T follicular helper cell (primary cell): ENCODE measurements at places on chromosomes 2 and 18.

DNA sequence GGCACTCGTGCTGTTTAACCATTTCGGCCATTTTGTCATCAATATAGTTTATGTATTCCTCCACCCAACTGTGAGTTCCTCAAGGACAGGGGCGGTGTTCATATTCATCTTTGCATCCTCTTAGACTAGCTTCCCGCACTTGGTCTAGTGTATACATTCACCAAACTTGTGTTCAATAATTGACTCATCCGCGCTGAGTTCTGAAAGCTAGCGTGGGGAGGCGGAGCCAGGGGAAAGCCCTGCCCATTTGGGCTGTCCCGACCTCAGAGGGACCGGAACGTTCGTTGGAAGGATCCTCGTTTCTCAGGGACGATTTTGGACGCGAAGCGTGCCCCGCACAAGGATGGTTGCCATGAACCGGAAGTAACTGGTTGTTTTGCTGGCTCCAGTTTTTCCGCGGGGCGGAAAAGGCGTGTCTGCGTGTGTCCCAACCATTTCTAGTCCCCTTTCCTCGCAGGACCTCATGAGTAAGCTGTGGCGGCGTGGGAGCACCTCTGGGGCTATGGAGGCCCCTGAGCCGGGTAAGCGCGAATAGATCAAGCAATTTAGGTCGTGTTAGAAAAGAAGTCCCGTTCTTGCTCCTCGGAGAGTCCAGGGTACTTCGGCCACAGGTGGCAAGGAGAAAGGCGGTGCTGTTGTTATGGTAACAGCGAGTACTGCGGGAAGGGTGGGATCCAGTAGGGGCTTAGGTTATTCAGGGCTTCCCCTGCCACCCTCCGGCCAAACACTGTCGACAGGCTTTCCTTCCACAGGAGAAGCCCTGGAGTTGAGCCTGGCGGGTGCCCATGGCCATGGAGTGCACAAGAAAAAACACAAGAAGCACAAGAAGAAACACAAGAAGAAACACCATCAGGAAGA is at the start of gene INO80B:
Gene INO80B, plus strand, starts transcription at position 434 of the 858 bp plus-strand sequence. Its CDS starts 30 bp downstream, at position 464.
- peak; percentile 94 for DNase-seq

GRCh38 chr18:618618-619017 is 21.8 kb downstream of the CLUL1 start:
- no peak for DNase-seq

DNA sequence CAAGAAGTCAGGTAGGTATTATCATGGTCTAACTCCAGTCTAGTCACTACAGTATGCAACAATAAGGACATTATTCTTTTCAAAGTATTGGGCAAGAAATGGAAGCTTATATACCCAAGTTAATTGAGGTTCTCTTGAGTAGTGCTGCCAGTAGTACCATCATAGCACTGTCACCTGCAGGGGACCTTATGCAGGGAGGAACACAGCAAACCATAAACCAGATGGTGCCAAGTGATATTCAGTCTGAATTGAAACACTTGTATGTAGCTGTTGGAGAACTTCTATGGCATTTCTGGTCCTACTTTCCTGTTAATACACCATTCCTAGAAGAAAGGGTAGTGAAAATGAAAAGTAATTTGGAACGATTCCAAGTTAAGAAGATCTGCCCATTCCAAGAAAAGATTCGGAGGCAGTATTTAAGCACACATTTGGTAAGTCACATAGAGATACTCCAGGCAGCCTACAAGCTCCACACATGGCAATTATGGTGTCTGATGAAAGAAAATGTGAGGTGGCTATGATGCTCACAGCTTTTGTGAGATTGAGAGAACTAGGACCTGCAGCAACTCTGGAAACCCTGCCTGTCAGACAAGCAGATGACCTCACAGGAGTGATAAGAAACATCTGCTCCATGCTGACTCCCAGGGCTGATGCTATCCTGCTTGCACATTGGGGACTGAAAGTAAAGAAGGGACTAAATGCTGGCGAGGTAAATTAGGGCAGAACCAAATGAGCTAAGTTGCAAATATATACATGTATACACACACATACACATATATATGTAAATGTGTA is 174.7 kb downstream of the MC4R start:
- DNase-seq, result no peak

DNA sequence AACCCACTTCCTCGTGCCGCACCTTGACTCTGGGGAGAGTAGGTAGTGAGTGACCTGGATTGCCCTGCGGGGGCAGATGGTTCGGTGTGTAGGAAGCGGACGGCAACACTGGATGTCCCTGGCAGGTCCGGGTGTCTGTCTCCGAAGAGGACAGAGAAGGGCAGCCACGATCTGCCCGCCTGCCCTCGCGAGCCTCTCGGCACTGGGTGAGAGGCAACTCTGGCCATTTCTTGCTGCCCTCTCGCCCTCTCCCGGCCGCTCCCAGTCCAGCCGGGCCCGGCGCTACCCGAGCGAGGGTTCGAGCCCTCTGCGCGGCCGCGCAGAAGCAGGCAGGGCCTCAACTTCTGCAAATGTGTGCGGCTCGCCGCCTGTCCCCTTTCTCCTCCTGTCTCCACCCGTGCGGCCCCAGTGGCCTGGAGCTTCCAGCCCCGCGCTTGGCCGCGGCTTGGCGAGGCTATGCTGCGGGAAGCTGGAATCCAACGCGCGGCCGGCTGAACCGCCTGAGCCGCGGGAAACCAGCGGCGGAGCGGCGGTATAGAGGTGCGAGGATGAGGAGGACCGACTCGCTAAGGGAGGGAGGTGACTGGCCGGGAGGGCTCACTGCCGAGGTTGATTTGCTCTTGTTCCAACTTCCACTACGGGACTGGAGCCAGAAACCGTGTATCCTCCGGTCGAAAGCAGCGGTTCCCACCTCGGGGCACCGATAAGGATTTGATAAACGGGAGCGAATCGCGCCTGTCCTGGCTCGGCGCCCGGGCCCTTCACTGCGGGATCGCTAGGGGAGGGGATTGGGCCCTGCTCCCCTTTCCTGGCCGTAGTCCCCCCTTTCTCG is 1.5 kb downstream of the EPAS1 start:
- no peak for DNase-seq

GRCh38 chr2:26241928-26242436 is 2.5 kb downstream of the HADHA start:
- DNase-seq, result no peak

DNA sequence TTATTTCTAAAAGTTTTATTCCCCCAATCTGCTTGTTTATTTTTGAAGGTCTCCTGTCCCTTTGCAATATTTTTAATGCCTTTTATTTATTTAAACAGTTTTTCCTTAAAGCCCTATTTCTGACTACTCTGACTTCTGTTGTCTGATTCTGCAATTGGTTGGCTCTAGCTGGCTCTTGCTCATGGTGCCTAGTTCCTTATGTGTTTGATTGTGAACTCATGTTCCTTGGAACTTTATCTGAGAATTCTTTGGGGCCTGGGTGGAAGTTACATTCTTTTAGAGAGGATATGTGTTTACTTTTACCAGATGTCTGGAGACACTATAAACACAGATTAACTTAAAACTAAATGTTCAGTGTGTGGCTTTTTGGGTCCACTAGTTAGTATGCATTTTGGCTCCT is 175.9 kb downstream of the DYSF start:
- DNase-seq, result no peak

- no peak for DNase-seq
These were observed 51.4 kb downstream of the SLC38A11 start for GRCh38 chr2:164903951-164904350.

- DNase-seq, result no peak
These were observed 451.4 kb downstream of the EIPR1 start for GRCh38 chr2:2926009-2926857.

DNA sequence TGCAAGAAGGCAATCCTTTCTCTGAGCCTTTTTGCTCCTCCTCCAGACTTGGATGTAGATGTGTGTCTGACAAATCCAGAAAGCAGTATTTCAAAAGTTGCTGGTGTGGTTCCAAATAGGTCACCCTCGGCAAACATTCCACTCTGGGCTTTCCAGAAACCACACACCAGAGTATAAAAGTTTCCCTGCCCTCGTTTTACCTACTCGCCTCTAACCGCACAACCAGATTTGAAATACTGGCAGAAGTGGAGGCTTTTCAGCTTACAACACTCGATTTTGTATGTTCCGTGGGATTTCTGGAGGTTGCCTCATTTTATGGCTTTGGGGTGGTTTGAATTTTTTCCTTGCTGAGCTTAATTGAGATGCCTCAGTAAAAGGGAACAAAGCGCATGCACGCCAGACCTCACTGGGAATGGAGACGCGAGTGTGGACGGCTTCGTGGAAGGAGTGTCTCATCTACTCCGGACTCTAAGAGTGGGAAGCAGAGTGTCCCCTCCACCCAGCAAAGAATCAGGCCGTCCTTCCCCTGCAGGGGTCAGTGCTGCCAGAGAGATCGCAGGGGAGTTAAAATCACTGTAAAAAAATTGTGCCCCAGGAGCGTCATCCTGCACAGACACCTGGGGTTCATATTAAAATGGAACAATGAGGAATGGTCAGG is 44.0 kb upstream of the RPL31 start:
- no peak for DNase-seq

DNA sequence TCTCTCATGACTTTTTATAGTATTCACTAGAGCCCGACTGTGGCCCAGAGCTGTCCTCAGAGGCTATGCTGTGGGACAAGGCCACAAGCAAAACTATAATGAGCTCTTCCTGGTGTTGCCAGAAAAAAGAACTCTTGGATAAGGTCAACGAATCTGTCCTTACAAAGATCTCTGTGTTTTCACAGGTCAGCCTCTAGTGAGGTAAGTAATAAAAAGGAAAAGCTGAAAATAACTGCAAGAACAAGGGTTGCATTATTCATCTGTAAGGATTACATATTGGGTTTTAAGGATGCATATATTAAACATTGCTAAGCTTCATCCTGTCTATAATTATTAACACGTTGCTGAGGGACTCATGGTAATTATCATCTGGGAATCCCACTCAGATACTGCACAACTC is 62.8 kb upstream of the ATL2 start:
- no peak for DNase-seq

- no peak for DNase-seq
These were observed 185.3 kb downstream of the STK39 start for GRCh38 chr2:168062054-168062453.

- no peak for DNase-seq
These were observed 27.6 kb downstream of the PLEKHB2 start for GRCh38 chr2:131132729-131133128.

- DNase-seq, result no peak
These were observed 19.5 kb upstream of the HES6 start for GRCh38 chr2:238259061-238260020.

GRCh38 chr2:86037795-86038192 is 67.9 kb downstream of the POLR1A start:
- no peak for DNase-seq

DNA sequence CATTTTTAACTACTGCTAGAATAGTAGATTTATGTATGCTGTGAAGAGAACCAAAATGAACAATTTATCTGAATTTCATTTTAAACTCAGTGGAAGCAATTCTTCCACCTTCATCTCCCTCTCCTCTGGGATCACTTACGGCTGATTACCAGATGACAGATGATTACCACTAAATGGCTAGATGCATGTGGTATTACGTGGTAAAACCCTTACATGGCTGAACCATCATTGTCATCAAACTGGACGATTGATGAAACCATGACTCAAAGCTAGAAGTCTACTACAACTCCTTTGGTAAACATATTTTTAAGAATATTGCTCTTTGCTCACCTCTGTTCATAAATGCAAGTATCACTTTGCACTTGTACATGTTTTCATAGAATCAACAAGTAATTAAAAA is 48.5 kb upstream of the DOCK10 start:
- no peak for DNase-seq

DNA sequence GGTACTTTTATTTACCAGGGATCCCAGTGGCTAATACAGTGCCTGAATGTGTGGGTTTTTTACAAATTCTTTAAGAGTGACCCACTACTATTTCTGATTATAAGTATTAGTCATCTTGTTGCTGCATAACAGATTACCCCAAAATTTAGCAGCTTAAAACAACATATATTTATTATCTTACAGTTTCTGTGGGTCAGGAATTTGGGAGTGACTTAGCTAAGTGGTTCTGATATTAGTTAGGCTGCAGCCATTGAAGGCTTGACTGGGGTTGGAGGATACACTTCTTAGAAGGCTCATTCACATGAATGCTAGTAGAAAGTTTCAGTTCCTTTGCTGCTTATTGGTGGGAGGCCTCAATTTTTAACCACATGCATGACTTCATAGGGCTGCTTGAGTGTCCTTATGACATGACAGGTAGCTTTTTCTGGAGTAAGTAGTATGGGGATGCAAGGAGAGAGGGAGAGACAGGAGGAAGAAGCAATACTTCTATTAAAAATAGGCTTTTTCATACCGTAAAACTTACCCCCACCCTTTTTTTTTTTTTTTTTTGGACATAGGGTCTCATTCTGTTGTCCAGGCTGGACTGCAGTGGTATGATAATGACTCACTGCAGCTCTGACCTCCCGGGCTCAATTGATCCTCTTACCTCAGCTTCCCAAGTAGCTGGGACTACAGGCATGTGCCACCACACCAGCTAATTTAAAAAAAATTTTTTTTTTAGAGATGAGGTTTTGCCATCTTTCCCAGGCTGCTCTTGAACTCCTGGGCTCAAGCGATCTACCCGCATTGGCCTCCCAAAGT is 13.3 kb upstream of the POLE4 start:
- no peak for DNase-seq

GRCh38 chr18:50633992-50634391 is 74.1 kb downstream of the MAPK4 start:
- DNase-seq, result no peak

- DNase-seq, result no peak
These were observed 730.8 kb downstream of the DCC start for GRCh38 chr18:53070788-53071187.

- no peak for DNase-seq
These were observed 161.5 kb upstream of the FOSL2 start for GRCh38 chr2:28231110-28231631.

DNA sequence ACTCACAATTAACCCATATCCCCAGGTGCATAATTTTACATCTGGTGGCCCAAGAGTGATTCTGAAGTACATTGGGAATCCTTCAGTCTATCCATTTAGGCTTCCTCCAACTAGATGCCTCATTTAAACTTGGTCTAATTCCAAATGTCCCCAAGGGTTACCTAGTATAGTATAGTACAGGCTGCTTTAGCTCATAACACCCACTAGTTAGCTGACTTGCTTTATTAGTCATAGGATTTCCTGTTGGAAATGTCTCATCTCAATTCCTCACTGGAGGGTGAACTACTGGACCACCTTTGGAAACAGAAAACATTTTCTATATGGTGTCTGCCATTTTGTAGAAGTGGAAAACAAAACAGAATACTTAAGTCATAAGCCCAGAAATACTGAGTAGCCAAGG is 202.5 kb upstream of the SESTD1 start:
- DNase-seq, result no peak

GRCh38 chr2:9767656-9768281 is 75.5 kb upstream of the TAF1B start:
- no peak for DNase-seq

GRCh38 chr2:37790019-37790418 is 118.6 kb upstream of the CDC42EP3 start:
- no peak for DNase-seq

GRCh38 chr2:74502720-74503505 is 3.5 kb upstream of the LBX2 start:
- no peak for DNase-seq
